ENCODE measurements at places on chromosomes 5 and 9.

DNA sequence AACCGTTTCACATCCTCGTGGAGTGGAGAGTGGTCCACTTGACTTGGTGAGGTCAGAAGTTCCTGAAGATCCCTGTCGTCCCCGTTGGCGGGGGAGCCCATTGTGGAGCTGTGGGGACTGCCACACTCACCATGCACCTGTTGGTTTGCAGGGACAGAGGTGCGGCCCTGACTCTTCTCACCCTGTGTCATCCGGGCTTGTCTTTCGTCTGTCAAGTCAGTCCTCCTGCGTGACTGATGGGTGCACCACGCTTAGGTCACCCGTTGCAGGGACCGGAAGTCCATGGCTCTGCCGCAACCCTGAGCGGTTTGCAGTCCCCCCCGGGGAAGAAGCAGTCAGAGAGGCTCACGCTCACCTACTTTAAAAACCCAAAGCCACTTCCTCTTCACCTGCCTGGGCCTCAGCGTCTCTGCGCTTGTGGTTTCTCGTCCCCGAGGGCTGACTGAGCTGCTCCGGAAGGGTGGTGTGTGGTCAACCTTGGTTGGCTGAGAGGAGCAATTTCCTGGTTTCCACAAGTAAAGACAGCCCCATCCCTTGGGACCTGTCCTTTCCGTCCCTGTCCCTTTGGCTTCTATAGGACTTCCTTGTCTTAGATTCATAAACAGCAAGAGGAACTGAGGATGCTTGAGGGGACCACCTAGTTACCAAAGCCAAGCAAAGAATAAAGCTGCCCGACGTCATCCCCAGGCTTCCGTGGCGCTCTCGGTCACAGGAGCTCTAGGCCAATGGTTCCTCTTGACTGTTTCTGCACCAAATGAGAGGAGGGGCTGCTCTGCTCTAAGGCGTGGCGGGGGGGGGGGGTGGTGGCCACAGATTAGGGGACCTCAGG lies 53.2 kb downstream of the USP20 start:
- peak; percentile 63 for DNase-seq

DNA sequence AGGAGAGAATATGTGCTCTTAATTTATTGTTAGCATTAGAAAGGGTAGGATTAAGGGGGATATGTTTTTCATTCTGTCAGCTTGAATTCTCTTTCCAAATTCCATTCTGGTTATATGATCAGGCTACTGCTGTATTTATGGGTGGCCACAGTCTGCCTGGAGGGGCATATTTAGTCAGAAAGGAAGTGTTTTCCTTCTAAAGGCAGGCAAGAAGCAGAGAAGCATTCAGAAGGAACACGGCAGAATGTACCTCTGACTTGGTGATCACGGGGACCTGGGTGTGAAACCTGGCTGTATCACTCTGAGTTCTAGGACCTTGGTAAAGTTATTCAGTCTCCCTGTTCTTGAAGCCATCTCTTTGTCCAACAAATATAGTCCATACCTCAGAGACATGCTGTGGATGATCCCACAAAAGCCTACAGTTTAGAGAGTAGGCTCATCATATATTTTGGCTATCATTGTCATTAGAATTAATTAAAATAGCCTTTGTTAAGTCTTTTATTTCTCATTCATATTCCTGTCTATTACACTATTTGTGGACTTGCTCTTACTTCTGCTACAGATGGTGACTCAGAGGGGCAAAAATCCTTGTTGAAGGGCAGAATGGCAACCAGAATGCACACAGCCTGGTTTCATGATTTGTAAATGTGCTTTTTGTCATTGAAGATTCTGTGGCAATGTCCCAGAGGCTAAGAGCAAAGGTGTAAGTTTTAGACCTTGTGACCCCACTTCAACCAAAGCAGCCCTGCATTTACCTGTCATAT lies 2.7 kb downstream of the TNC start:
- peak; percentile 67 for DNase-seq

DNA sequence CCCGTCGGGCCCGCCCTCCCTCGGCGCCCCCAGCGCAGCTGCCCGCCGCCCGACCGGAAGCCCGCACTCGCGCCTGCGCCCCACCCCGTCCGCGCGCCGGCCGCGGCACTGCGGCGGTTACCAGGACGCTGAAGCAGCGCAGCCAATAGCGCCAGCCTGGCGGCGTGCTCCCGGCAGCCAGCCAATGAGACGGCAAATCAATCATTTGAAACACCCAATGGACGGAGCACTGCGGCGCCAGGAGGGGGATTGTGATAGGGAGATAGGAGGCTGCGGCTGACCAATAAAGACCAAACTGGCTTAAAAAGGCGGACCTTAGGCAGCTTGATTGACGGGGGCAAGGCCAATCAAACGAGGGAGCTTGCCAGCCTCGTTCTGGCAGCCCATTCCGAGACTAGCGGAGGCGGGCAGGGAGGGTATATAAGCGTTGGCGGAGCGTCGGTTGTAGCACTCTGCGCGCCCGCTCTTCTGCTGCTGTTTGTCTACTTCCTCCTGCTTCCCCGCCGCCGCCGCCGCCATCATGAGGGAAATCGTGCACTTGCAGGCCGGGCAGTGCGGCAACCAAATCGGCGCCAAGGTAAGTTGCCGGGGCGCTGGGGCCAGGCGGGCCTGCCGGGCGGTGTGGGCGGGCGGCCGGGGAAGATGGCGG lies at the start of gene TUBB4B:
Gene TUBB4B, plus strand, starts transcription at position 447 of the 649 bp plus-strand sequence. Its CDS starts 74 bp downstream, at position 521.
- peak; percentile 100 for DNase-seq

GRCh38 chr5:32942225-32942989 lies 231.3 kb downstream of the NPR3 start:
- DNase-seq, result peak; percentile 55
